ENCODE measurements at places on chromosomes 1 and 21. TPM values are rescaled to one million over a fixed set of nuclear protein-coding genes. Genes with fewer than 3 reads are reported as not detected.

DNA sequence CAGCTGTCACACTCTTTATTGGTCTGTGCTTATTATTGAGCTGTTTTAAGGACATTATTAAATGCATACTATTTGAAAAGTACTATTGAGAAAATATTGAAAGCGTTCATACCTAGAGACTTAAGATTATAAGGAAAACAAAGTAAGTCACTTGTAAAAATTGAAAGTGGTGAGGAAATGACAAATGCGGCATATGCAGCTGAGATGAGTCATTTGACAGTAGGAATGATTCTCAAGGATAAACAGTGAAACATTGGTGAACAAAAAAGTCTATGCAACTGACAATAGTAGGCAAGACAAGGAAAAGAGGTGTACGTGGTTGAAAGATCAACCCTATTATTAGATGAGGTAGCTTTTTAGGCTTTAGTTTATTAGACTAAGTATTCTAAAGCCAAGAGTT, 82.6 kb upstream of the MAP10 start:
- no peak for DNase-seq
- no peak overlapping the region for H3K4me3 ChIP-seq
- H3K36me3 ChIP-seq: peaks cover 2% of the 10 kb centered on the region

GRCh38 chr1:154413177-154413783, 8.1 kb downstream of the IL6R start:
- H3K4me3 ChIP-seq: no peak overlapping the region
- H3K27ac ChIP-seq: no peak overlapping the region
- no peak for DNase-seq
- H3K4me1 ChIP-seq: peaks cover 9% of the 10 kb centered on the region
- H3K27me3 ChIP-seq: peaks cover 7% of the 10 kb centered on the region
- no peaks in the 10 kb centered on the region for H3K36me3 ChIP-seq

GRCh38 chr1:55305735-55306134, 90.6 kb upstream of the USP24 start:
- H3K27me3 ChIP-seq: peaks cover 13% of the 10 kb centered on the region
- no peak overlapping the region for H3K27ac ChIP-seq
- no peaks in the 10 kb centered on the region for H3K36me3 ChIP-seq

GRCh38 chr1:157975228-157975950, 18.1 kb upstream of the KIRREL1 start:
- no peak for DNase-seq
- no peak overlapping the region for H3K4me3 ChIP-seq
- H3K36me3 ChIP-seq: no peaks in the 10 kb centered on the region
- H3K27me3 ChIP-seq: no peaks in the 10 kb centered on the region

GRCh38 chr21:21373969-21374368, 375.8 kb downstream of the NCAM2 start:
- no peaks in the 10 kb centered on the region for H3K36me3 ChIP-seq
- no peak overlapping the region for H3K4me3 ChIP-seq
- no peaks in the 10 kb centered on the region for H3K4me1 ChIP-seq
- H3K27me3 ChIP-seq: no peaks in the 10 kb centered on the region
- no peak overlapping the region for H3K27ac ChIP-seq
- no peak for DNase-seq

DNA sequence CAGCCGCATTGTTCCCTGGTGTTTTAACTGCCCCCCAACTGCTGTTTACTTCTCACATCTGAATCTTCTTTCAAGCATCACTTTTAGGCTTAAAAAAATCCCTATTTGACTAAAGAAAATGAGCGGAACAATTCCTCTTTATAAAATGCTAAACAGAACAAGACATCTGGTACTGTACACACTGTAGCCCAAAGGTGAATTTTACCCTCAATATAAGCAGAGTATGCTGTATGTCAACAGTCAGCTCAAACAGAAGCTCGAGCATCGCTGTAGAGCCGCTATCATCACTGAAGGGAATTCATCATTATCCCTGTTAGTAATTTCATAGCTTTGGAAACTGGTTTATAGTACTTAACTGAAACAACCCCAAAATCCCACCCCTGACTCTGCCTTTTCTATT, 85.3 kb downstream of the LRRC8D start:
- no peaks in the 10 kb centered on the region for H3K27me3 ChIP-seq
- H3K4me3 ChIP-seq: no peak overlapping the region
- no peaks in the 10 kb centered on the region for H3K36me3 ChIP-seq
- DNase-seq: no peak
- H3K27ac ChIP-seq: peak overlapping the region; percentile 87
- H3K4me1 ChIP-seq: peaks cover 59% of the 10 kb centered on the region

- H3K4me1 ChIP-seq: no peaks in the 10 kb centered on the region
- H3K27me3 ChIP-seq: peaks cover 12% of the 10 kb centered on the region
- no peak for DNase-seq
Observed at GRCh38 chr1:221099747-221100595, 220.7 kb downstream of the HLX start.

GRCh38 chr1:3604997-3605823, 6.1 kb downstream of the MEGF6 start:
- H3K4me3 ChIP-seq: no peak overlapping the region
- no peaks in the 10 kb centered on the region for H3K36me3 ChIP-seq
- no peaks in the 10 kb centered on the region for H3K27me3 ChIP-seq
- no peak for DNase-seq
- H3K4me1 ChIP-seq: peaks cover 21% of the 10 kb centered on the region

GRCh38 chr1:198318085-198318484, 161.3 kb downstream of the NEK7 start:
- peaks cover 18% of the 10 kb centered on the region for H3K36me3 ChIP-seq
- no peak overlapping the region for H3K4me3 ChIP-seq
- no peak for DNase-seq
- peaks cover 27% of the 10 kb centered on the region for H3K4me1 ChIP-seq
- H3K27me3 ChIP-seq: no peaks in the 10 kb centered on the region
- no peak overlapping the region for H3K27ac ChIP-seq

GRCh38 chr1:161175771-161176453, 1.4 kb downstream of the B4GALT3 start:
- peak overlapping the region; percentile 100 for H3K4me3 ChIP-seq
- peaks cover 2% of the 10 kb centered on the region for H3K36me3 ChIP-seq
- no peaks in the 10 kb centered on the region for H3K27me3 ChIP-seq
- no peak for DNase-seq
- H3K27ac ChIP-seq: no peak overlapping the region

DNA sequence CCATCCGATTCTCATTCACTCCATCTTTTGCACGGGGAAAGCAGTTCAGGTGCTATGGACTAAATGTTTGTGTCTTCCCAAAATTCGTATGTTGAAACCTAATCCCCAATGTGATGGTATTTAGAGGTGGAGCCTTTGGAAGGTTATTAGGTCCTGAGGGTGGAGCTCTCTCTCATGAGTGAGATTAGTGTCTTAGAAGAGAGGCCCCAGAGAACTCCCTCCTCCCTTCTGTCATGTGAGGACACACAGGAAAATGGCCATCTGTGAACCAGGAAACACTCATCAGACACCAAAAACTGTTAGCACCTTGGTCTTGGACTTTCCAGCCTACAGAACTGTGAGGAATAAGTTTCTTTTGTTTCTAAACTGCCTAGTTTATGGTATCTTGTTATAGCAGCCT, 15.8 kb upstream of the CCDC190 start:
- peaks cover 5% of the 10 kb centered on the region for H3K36me3 ChIP-seq
- peaks cover 21% of the 10 kb centered on the region for H3K27me3 ChIP-seq
- no peak overlapping the region for H3K4me3 ChIP-seq
- no peaks in the 10 kb centered on the region for H3K4me1 ChIP-seq

Gene KRTAP11-1
- not detected for total RNA-seq
